ENCODE measurements at places on chromosomes 6 and 20.

DNA sequence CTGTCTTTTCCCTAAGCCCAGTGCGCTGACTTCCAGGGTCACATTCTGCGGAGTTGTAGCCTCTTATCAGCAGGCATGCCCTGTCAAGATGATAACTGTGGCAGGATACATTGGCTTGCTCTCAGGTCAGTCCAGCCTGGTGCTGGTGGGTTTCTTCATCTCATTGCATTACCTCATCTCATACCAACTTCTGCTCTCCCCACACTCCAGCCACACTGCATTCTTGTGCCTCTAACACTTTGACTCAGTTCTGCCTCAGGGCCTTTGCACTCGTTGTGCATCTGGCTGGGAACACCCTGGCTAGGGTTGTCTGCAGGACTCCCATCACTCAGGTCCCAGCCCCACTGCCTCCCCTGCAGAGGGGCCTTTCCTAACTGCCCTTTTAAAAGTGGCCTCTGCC is 110.3 kb upstream of the BACH2 start:
- DNase-seq = no peak

DNA sequence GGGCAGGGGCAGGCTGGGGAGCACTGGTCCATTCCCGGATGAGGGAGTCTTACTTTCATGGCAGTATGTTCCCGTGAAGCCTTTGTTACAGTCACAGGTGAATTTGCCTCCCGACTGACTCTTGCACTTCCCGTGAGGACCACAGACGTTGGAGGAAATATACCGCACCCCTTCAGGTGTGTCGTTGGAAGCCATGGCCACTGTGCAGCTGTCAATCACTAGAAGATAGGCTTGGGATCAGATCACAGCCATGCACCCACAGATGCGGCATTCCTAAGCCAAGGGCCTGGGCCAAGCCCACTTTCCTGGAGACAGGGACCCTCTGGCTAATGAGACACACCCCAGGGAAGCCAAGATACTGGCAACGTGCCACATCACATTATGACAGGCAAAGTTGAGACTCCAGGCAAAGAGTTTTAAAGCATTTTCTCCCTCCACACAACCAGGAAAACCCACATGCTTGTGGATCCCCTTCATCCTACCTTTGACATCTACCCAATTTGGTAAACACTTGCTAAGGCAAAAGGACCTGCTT is 26.8 kb downstream of the JAG1 start:
- DNase-seq = no peak

GRCh38 chr6:81997090-81997926 is 244.8 kb upstream of the TENT5A start:
- DNase-seq = no peak

DNA sequence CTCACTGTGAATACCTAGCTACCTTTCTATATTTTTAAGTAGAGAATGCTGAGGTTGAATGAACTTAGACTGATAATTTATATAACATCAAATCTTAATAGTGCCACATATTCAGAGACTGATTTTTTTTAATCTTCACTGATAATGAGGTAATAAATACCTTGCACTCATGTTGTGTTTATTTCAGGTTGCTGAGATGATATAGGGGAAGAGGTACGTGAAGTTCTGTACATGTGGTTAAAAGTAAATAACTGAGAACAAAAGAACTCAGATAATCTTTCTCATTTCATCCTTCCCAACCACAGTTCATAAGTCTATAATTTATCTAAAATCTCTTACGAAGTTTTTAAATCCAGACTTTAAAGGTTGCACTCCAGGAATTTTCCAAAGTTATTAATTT is 6.4 kb downstream of the NHSL1 start:
- DNase-seq = no peak

DNA sequence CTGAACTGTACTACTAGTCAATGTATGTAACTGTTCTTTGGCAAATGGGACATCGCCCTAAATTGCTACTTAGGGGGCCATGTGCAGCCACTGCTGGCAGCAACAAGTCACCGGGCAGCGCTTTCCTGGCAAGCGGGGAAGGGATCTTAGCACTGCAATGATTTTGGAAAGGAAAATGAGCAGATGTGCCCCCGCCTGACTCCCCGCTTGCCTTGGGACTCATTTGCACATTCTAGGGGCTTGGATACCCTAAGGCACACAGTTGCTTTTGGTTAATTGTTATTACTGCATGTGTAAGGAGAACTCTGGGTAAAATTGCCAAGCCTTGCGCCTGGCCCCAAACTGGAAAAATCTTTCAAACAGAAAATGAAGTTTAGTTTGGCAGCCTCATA is 32.2 kb downstream of the CD83 start:
- DNase-seq = no peak

DNA sequence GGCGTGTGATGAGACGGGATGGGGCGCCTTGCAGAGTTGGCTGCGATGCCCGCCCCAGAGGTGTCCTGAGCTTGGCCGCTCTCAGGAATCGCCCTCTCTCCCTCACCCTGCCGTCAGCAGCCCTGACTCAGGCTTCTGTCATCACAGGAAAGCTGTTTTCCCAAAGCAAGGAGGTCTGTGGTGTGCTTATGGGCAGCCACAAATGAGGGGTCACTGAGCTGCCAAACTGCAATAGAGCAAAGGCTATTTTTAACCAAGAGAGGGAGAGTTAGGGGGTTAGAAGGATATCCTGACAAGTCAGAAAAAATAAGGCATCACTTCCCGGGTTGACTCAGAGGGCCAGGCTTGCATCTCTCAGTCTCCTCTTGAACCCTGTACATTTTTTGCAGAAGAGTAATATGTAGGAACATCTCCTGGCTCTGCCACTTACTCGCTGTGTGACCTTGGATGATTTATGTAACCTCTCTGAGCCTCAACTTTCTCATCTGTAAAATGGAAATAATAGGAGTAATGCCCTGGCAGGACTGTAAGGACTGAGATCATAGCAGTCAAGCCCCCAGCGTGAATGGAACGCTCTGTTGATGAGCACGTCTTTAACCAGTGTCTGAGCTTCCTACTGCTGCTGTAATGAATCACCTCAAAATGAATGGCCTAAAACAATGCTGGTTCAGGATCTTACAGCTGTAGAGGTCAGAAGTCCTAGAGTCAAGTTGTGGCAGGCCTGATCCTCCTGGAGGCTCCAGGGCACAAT is 181.9 kb downstream of the NFATC2 start:
- DNase-seq = no peak

GRCh38 chr6:89807581-89807980 is 12.0 kb downstream of the MDN1 start:
- DNase-seq = no peak

- no peak for DNase-seq
Measured at GRCh38 chr20:40882152-40882551, 146.5 kb upstream of the TOP1 start.
